ENCODE measurements at places on chromosomes 7 and 10.
A peak's percentile ranks its signal among the peaks of the same experiment; 100 is the strongest.

DNA sequence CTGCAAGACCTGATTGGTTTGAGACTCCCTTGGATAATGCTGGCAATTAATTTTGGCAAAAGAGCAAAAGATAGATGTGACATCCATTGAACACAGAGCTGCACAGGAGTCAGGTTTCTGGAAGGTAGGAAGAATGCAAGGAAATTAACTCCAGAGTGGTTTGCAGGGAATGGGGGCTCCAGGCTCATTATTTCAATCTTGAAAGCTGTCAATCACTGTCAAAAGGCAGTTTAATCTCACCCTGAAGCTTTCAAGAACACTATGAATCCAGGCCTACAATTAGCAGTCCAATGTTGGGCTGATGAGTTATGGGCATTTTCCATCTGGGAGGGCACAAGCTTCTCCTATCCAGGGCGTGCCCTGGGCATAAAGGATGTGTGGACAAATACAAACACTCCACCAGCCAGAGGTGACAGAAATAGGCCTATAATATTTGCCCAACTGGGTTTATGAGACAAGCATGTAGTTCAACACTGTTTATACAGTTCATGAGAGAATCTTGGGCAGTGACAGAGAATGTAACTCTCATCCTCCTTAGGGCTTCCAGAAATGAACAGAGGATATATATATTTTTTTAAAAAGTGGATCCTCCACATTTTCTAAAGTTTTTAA lies 80.5 kb downstream of the KCNMA1 start:
- DNase-seq, result no peak

GRCh38 chr7:34074421-34074820 lies 169.1 kb downstream of the BMPER start:
- no peak for DNase-seq

GRCh38 chr7:129160161-129160905 lies 15.8 kb downstream of the TSPAN33 start:
- no peak for DNase-seq

GRCh38 chr7:871900-872537 lies 4.3 kb upstream of the GET4 start:
- no peak for DNase-seq

DNA sequence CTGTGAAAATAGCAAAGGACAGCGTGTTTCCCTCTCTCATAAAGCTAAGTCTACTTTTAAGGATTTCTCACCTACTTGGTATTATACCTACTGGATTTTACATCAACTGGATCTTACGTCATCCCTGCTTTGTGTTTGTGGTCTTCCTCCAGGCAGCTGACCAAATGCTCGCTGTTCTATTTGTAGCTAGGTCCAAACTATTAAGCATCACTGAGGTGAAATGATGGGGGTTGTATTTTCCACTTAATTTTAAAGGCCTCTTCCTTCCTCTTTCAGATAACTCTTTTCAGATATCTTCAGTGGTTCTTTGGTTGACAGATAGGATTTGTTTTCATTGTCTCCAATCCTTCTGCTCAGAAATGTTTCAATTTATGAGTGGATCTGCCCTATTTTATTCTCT lies 169.7 kb downstream of the RNLS start:
- peak; percentile 28 for DNase-seq

GRCh38 chr7:156158213-156158612 lies 345.9 kb upstream of the SHH start:
- no peak for DNase-seq

GRCh38 chr10:44949915-44950314 lies 9.7 kb upstream of the RASSF4 start:
- no peak for DNase-seq

- no peak for DNase-seq
Measured at GRCh38 chr7:16944936-16945335, 63.2 kb upstream of the AGR3 start.

DNA sequence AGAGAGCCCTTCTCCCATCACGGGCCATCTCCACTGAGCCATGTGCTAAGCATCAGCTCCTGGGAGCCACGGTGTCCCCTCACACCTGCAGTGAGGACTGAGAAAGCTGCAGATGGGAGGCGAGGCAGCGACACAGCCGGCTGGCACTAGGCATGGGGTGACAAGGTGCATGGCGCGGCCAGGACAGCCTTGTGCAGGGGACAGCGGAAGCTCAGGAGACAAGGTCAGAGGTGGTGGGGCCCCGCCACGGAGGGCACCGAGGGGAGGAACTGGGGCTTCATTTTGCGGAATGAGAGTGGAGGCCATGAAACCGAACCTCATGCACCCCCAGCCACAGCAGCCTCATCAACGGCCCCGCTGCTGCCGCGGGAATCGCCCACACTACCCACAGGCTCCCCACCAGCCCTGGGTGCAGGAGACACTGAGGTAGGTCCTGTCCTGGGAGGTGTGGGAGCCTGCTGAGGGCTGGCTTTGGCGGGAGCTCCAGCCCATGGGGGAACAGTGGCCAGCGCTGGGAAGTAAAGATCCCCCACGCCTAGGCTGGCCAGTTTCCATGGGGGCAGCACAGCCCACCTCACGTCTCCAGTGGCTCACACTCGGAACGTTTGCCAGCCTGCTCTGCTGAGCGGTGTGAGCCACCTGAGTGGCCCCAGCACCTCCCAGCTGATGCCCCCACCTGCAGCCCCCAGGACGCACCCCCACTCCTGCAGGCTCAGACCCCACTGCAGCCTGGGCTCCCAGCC lies 71.2 kb upstream of the INSIG1 start:
- no peak for DNase-seq

DNA sequence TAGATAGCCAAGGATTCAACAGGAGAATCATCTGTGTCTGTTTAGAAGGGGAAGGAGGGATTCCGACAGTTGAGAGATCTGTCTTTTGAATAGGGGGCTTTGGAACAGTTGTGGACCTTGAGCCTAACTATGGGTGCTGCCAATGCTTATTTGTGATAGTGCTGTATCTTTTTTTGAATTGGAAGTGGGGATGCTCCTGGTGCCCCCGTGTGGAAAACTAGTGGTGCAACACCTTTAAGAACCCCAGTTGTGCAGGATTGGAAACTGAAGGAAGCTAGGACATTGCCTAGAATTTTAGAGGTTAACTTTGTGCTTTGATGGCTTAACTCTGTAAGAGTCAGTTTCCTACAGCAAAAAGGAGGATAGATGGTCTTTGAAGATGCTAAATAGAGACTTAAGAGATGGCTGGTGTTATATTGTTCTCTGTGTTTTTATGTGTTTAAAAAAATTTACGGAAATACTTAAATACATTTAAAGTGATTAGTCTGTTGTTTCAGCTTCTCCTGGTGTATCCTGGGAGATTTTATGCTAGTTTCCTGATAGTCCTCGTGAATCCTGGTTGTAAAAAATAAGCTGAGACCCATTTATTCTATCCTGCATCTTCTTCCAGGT lies 69.3 kb downstream of the AP3M1 start:
- peak; percentile 82 for DNase-seq

- no peak for DNase-seq
Measured at GRCh38 chr7:28853150-28853549, 105.0 kb downstream of the TRIL start.

DNA sequence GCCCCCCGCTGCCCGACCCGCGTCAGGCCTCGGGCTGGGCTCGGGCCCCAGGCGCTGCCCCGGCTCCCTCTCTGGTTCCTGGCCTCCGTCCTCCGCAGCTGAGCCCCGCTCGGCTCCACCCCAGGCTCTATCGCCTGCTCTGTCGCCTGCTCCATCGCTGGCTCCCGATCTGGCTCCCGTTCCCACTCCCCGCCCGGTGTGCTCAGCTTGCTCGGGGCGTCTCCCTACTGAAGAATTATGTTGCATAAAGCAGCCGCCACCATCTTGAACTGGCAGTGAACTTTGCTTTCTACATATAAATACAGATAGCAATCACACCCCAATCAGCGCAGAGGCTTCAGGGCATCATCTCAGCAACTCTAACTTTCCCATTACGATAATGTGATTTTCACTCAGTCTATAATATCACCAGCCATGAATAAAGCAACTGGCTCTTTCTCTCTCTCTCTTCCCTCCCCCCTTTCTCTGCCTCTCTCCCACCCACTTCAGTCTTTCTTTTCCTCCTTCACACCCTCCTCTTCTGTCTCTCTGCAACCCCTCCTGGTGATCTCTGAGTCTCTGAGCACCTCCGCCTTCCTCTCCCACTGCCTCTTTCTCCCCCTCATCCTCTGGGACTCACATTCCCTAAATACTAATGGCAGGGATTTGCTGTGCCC lies 43.3 kb upstream of the BTRC start:
- no peak for DNase-seq

DNA sequence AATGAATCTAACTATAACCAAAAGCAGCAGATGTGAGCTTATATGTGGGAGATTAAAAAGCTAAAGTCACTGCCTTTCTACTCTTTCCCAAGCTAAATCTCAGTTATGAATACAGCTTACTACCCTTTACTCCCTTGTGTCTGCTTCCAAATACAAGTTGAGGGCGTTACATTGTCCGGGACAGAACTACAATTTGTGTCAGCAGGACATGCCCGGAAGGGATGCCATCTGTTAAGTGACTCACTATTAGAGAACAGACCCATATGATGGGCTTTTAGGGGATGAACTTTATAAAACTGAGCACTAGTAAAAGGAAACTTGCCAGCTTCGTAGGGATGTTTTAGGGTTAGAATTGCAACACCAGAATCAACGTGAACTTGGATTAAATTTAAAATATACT lies 299.7 kb upstream of the CSTF2T start:
- DNase-seq, result no peak

DNA sequence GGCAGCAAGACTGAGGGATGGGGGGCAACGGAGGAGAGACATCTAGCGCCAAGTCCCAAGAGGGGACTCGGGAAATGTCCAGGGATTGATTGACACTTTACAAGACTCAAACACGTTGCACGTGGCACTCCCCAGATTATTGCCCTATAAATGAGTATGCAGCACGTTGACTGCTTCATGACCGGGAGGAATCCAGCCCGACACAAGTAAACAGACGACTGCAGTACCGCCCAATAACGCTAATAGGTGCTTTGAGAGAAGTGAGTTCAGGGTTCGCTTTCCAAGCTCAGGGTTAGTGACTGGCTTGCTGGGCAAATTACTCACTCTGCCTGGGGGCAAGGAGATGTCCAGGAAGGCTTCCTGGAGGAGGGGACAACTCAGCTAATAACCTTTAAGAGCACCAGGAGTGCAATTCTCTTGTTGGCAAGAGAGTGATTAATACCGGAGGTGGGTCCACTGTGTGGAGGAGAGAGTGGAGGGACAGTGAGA lies 73.3 kb upstream of the MYL10 start:
- DNase-seq, result no peak

- no peak for DNase-seq
Measured at GRCh38 chr7:47636081-47636432, 54.1 kb upstream of the TNS3 start.

- no peak for DNase-seq
Measured at GRCh38 chr10:121130382-121130781, 279.2 kb downstream of the WDR11 start.

Measured in Kasumi-1 (cell line).